Stimulated activated CD4-positive, alpha-beta T cell treated with anti-CD3 and anti-CD28 coated beads, Interleukin-12 subunit alpha, Interleukin-12 subunit beta, amount 100 ng/mL, for 48 hours (primary cell): ENCODE measurements at places on chromosomes 7 and 10.

- DNase-seq = no peak
Observed at GRCh38 chr10:11057994-11058393, 40.3 kb downstream of the CELF2 start.

DNA sequence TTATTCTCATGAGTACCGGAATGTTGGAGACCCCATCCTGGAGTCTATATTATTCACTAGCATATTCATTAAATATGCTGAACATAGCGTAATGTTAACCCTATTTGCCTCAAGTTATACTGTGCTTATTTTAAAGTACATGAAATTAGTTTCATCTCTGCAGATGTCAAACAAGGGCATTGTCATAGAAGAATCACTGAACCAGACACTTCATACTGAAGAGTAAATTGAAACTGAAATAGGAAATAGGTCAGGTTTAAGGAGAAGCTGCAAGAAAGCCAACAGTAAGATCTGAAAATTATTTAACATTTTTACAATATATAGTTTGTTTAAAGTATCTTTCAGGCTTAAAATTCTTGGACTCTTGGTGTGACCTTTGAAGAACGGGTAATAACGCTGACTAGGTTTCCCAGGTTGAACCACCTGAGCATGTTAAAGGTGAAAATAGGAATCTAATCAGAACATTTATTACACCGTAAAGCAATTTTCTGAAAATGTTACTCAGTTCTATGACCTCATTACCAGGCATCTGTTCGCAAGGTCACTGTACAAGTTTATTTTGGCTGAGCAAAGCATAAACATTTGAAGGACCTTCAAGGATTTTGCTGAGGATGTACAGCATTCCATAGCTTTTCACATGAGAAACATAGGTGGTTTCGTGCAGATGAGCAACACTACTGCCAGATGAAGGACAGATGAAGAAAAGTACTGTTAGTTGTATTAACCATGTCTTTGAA lies 82.7 kb downstream of the REEP3 start:
- DNase-seq = no peak

DNA sequence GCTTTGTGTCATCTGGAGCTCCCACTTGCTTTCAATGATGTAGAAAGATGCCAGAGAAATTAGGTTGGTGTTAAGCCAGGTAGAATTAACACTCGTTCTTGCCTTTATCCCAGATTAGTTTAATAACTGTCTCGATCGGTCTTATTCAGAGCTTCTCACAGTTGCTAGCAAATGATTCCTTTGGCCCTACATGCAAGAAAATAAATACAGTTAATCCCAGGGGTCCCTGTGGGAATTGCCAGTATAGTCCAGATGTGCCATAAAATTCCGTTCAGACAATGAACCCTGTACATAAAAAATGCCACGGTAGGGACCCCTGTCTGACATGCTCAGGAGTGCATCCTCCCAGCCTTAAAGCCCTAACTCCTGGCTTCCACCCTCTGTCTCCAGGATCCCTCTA lies 207.5 kb downstream of the ARHGAP12 start:
- no peak for DNase-seq

DNA sequence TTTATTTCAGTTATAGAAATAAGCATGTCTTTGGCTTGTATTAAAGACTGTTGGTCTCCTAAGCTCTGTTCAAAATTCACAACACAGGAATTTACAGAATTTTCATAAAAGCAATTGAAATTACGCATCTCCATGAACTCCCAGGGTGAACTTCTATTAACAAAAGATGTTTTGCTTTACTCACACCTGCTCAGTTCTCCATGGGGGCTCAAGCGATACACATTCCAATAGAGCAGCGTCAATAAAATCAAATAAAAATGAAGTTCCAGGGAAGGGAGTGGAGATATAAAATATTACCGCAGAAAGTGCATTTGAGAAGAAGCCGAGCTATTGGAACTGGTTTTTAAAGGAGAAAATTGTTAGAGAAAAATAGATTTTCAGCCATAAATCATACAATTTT lies 41.5 kb upstream of the ZNF438 start:
- DNase-seq = no peak

DNA sequence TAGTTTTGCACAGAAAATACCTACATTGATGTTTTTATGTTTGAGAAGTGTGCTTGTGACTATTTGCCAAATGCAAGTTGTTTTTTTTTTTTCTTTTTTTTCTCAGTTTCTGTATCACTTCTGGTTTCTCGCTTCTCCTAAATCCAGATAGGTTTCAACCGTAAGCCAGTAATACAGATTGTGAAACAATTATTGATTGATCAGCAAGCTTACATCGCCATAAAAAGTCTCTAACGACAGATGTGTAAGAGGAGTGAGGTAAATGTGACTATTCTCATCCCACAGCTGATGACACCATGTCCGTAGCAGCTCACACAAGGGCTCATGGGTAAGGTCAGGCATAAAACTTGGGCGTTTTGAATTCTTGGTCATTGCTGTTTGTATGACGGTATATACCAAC lies 202.8 kb upstream of the AKR1E2 start:
- no peak for DNase-seq

DNA sequence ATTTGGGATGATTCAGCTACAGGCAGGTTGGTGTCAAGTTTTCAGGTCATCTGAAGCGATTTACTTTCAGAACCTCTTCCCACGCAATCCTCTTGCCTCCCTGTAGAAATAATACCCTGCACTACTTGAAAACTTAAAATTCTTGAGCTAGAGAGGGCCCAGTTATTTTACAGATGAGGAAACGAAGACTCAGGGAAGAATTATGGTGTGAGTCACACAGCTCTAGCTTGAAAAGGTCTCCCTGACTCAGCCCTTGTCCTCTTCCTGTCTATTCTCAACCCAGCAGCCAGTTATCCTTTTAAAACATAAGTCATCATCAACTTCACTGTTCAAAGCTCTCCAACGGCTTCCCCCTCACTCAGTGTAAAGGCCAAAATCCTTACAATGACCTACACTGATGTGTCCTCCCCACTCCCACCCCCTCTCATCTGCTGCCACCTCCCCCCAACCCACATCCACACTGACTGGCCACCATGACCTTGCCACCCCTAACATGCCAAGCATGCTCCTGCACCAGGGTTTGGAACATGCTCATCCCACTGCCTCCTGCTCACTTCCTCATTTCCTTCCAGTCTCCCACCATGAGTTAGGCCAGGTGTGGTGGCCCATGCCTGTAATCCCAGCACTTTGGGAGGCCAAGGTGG lies 3.4 kb downstream of the DNMBP start:
- DNase-seq = no peak

DNA sequence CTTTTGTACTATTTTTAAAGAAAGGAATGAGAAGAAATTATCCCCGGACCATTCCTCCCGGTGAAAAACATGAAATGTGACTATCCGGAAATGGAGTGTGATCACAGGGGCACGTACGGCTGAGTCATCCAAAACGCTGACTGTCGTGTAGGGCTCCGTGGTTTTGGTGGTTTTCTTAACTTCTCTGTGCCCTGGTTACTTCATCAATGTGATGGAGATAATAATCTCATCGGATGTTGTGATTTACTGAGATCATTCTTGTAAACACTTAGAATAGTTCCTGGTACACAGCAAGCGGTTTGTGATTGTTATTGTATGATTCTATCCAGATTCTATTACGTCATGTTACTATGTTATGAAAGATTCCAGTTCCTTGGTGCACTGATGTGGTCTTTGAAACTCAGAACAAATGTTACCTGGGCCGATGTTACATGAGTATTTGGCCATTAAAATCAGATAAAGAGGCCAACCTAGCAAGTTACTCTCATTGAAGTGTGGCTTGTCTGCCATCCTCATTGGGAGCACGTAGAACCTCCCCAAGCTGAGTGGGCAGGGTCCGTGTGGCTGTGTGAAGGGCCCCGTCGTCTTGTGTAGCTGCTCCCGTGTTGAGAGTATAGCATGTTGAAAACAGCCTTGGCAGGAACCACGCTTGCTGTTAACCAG lies 99.5 kb downstream of the CAMK1D start:
- peak; percentile 62 for DNase-seq

DNA sequence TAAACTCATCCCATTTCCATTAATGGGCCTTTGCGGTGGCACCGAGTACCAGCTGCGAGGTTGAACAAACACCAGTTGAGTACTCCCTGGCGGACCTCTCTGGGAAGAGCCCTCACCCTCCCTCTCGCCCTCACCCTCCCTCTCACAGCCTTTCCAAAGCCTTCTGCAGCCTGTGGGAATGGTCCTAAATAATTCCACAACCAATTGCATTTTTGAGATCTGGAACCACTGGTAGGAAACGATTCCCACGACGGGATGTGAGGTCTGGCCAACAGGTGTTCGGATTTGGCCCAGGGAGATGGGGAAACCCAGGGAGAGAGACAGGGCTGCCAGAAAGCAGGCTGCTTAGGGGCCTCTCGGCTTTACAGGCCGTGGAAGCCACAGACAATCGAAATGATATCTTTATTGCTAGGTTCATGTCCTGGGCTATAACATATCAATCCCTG lies 5.3 kb downstream of the PTF1A start:
- no peak for DNase-seq

DNA sequence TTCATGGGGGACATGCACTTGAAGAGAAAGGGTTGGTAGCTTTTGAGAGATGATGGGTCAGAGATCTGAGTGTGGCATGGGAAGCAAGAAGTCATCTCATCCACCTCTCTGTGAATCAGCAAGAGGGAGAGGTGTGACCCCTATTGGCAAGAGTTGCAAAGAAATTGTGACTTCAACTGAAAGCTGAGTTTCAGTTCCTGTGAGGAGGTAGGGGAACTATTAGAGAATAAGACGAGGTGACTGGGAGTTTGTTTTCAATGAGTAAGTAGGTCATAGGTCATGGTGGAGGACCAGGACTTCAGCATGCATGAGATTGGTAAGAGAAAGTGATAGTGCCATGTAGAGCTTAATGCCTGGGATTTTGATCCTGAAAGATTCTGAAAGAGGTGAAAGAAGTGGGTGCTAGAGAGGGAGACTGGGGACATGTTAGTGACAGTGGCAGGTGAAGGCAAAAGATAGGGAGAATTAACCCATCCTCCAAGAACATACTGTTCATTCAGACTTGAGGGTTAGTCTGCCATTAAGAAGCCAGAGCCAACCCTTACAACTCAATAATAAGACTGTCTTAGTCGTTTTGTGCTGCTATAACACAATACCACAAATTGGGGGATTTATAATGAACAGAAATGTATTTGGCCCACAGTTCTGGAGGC lies 75.5 kb upstream of the CAPZA2 start:
- peak; percentile 5 for DNase-seq

GRCh38 chr10:21372651-21373410 lies 152.7 kb downstream of the SKIDA1 start:
- peak; percentile 18 for DNase-seq

- no peak for DNase-seq
Observed at GRCh38 chr10:30917789-30918188, 113.9 kb downstream of the ZNF438 start.

GRCh38 chr7:12291870-12292269 lies 80.8 kb downstream of the TMEM106B start:
- DNase-seq = no peak

GRCh38 chr10:119290301-119291048 lies 83.1 kb downstream of the GRK5 start:
- no peak for DNase-seq

DNA sequence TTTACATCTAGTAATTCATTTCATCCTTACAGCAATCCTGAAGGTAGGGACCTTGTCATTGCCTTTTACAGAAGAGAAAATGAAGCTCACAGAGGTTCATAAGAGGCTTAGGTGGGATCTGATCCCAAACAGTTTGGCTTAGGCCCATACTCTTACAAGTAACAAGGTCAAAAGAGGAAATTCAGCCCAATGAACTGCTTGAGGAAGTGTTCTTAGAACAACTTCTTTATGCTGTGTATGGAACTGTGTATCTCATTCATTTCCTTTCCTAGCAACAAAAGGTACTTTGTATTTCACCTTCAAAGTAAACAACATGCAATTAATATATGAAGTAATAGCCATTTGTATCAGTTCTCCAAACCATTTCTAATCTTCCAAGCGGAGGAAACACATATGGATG lies 79.3 kb downstream of the AVL9 start:
- DNase-seq = no peak

DNA sequence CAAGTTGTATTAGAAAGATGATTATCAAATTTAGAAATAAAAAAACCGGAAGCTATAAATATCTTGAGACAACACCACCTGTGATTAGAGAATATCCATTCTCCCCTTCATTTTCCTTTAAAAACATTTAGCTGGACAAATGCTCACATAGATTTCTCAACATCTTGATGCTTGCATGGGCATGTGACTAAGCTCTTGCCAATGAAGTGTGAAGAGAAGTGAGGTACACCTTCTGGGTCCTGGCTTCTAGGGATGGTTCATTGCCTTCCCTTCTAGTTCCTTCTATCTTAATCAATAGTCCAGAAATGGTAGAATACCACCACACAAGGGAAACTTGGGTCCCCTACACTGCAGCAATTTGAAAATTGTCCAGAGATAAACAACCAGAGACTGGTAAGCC lies 41.0 kb downstream of the WAPL start:
- DNase-seq = no peak

- no peak for DNase-seq
Observed at GRCh38 chr7:148901178-148901577, 17.1 kb upstream of the EZH2 start.

DNA sequence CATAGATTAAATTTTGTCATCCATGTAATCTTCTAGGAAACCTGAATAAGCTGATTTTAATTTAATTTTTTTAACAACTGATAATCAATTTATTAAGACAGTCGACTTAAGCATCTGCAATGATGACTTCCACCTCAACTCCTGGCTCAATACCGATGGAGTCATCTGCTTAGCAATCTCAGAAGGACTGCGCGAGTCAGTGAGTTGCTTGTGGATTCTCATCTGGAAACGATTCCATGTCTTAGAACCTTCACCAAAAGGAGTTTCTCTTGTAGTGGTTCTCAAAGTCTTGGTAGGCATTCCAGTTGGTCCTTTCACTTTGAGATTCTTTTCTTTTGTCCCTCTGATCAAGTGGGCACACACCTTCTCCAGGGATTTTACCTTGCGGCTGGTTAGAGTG lies 85.5 kb downstream of the XRCC2 start:
- DNase-seq = no peak

DNA sequence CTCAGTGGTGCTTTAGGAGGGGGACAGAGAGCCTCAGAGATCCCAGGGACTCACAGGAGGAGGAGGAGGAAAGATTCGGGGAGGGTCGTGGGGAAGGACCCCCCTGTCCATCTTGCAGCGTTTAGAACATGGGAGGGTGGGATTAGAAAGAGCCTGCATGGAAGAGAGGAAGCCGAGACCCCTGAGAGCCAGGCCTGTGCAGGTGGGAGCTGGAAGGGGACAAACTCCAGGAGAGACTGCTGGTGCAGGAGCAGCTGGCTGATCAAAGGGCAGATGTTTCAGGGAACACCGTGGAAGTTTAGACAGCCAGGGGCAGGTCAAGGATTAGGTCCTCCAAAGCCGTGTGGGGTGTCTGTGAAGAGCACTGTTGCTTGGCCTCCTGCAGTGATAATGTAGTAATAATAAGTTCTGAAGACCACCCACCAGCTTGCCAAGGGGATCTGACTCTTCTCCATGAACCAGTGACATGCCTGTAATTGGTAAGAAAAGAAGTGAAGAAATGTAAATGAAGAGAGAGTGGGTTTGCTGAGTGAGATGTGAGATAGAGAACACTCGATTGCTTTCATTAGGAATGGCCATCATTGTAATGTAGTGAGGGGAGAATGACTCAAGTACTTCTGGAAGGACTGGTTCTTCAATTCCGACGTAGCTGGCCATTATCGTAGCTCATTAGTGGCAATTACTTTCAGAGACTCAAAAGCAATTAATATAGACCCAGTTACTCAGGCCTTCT lies 425.6 kb downstream of the PAXIP1 start:
- DNase-seq = no peak
